ENCODE measurements at places on chromosomes 13 and 19.

DNA sequence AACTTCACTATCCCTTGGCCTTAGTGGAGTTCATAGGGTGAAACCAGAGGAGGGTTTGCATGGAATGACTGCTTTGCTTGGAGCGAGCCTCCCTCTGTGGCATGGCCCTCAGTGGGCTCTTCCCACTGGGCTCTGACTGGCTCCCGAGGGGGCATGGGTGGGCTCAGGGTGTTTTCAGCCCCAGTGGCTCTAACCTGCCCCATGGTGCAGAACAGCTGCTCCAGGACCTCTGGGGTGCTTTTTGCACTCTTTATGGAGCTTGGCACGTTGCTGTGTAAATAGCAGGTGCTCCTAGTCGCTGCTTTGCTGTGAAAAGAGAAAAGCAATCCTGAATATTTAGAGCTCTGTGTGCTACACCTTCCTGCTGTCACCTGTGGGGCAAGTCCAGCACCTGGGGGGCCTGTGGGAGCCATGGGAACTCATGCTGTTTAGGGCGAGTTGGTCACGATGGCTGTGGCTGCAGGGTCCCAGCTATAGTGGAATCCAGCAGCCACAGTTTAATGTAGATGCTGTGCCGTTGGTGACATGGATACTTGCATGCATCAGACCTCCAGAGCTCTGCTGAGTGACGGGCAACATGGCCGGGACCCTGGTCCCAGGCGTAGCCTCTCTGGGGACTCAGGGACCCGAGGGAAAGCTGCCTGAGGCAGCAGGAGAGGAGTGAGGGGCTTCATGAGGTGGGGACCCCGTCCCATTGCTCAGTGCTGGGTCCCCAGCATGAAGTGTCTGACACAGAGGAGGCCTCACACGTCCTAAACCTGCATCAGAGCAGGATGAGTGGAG lies 14.3 kb upstream of the MCF2L start:
- DNase-seq = no peak

GRCh38 chr13:98910501-98910951 lies 67.3 kb downstream of the DOCK9 start:
- DNase-seq = no peak

DNA sequence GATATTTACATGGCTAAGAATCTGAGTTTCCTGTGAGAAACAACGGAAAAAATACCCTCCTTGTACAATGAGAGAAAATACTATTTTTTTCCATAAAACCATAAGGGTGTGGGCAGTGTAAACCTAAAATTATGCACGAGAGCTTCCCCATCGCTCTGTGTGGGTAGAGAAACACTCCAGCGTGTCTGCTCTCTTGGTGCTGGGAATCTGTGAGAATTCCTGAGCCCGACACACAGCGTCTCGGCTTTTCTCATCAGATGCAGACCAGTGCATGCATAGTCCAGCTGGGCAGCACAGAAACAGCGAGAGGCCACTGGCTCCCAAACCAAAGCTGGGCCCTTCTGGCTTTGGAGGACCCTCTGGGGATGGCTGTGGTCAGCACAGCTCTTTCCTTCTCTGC lies 12.0 kb downstream of the PLPP2 start:
- no peak for DNase-seq

DNA sequence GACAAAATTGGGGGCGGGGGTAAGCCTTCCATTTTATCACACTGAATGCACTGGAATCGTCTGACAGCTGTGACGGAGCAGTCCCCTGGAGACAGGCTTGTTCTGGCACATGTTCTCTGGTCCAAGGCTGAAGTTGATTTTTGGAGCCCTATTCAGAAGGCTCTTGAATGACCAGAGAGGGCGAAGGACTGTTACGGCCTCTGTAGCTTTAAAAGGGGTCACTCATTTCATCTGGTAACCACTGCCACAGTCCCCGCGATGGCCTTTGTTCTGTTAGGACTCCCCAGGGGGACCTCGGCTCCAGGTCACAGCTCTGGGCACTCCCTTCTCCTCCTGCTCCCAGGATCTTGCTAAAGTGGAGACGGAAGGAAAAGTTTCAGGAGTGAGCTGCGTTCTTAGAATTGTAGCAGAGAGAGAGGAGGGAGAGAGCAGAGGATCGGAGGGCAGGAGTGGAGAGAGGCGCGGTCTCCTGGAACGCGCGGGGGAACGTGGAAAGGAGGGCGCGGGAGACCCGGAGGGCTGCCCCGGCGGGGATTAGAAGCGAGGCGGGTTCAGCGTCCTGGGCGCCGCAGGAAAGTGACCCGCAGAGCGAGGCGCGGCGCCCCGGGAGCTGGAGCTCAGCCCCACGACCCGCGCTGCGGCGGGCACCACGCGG lies 134.3 kb upstream of the MYO16 start:
- no peak for DNase-seq

DNA sequence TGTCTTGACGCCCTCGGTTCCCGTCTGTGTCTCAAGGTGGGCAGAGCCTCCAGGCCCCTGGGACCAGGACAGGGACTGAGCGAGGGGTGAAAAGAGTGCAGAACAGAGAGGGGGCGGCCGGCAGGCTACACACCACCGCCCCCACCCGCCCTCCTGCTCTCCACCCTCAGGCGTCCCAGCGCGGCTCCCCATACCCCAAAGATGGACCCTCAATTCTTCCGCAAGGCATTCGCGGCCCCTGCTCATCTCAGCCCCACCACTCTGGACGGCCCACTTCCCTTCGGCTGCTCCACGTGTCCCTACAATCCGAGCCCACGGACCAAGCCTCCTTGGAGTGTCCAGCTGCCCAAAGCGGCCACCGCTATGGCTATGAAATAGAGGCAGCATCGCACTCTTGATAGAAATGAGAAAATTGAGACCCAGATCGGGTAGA lies 1.8 kb downstream of the KLF16 start:
- no peak for DNase-seq

- no peak for DNase-seq
Observed at GRCh38 chr13:26038931-26039475, 12.8 kb downstream of the SHISA2 start.

DNA sequence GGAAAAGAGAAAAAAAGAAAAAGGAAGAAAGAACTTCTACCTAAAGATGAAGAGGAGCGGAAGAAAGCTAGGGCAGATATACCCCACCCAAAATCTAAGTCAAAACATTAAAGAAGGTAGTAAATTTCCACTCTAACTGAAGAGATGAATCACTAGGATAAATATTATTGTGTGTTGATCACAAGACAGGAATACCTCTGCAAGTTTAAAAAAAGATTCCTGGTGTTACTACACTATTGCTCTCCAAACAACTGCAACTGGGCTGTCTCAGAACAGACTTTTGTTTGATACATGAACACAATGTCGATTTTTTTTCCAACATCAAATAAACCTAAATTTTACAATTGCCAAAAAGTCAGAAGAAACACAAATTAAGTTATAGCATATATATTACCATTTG lies 6.8 kb downstream of the HSPH1 start:
- DNase-seq = no peak

Data from stimulated activated CD4-positive, alpha-beta T cell treated with anti-CD3 and anti-CD28 coated beads, Interleukin-1b, Interleukin-23, amount 100 ng/mL, for 24 hours (primary cell).